ENCODE measurements at places on chromosomes 5 and 9. TPM values are rescaled to one million over a fixed set of nuclear protein-coding genes. Genes with fewer than 3 reads are reported as not detected.

DNA sequence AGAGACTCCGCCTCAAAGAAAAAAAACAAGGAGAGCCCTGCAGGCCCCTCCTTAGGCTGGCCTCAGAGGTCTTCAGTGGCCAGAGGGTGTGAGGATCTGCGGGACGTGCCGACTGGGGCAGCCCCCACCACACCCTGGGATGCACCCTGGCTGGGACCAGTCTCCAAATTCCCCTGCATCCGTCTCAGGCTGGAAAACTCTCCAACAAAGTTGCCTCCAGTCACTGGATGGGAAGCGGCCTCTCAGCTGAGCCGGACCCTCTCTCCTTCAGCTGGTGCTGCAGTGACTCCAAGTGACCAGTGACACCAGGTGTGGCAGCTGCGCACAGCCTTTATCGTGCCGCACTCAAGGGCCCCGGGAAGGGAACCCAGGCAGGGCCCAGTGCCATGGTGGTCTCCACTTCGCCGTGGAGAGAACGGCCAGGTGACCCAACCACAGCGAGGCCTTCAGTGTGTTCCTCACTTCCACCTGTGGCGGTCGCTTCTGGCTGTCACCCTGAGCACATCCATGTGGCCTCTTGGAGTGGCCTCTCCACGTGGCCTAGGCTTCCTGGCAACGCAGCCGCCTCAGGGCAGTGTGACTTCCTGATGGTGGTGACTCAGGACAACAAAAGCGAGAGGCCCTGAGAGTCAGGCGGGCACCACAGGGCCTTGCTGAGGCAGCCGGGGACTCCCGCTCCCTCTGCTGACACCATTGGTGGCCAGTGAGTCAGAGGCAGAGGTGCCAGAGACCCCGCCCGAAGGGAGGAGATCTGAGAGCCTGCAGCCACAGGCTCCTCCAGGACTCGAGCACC lies 19.3 kb upstream of the CAMSAP1 start:
- peak; percentile 82 for DNase-seq

Gene PTCD2
- total RNA-seq: 13.5 TPM

Gene FCHSD1
- 40.6 TPM for total RNA-seq

Gene PTGDS
- 5.6 TPM for total RNA-seq

- no peak for DNase-seq
These were observed 112.2 kb upstream of the TRPM3 start for GRCh38 chr9:71233646-71234045.
